ENCODE measurements at places on chromosomes 11 and 22.

DNA sequence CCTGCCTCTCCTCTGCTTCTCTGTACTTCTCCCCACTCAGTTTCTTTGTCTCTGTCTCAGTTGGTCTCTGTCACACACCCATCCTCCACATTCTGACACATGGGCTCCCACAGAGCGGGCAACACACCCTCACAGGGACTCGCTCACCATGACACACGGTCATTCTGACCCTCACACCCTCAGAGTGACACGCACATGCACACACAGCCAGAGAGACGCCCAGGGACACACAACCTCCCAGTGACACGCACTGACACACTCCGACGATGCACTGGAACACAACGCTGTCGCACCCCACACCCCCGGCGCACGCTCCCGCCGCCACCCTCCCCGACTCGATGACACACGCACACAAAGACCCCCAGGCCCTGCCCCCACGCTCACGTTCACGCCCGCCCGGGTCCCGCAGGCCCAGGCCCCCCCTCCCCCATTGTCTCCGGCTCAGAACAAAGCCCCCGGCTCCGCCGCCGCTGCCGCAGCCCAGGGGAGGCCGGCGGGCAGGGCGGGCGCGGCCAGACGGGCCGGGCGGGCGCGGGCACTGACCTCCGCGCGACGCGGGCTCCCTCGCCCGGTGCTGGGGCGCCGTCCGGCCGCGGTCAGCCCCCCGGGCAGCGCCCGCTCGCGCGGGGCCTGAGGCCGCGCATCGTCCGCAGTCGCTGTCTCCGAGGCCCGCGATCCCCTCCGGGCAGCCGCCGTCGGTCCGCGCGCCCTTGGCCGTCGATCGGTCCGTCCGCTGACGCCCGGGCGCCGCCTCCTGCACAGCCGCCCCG lies 404 bp downstream of the DCHS1 start:
- DNase-seq: no peak

- DNase-seq: no peak
Observed at GRCh38 chr11:70610566-70611565, 212.5 kb downstream of the CTTN start.

- DNase-seq: no peak
Observed at GRCh38 chr22:19003508-19003907, 67.4 kb upstream of the PRODH start.

- no peak for DNase-seq
Observed at GRCh38 chr11:68269414-68270081, 2.2 kb downstream of the C11orf24 start.

- no peak for DNase-seq
Observed at GRCh38 chr11:61718621-61719302, 33.7 kb upstream of the MYRF start.

DNA sequence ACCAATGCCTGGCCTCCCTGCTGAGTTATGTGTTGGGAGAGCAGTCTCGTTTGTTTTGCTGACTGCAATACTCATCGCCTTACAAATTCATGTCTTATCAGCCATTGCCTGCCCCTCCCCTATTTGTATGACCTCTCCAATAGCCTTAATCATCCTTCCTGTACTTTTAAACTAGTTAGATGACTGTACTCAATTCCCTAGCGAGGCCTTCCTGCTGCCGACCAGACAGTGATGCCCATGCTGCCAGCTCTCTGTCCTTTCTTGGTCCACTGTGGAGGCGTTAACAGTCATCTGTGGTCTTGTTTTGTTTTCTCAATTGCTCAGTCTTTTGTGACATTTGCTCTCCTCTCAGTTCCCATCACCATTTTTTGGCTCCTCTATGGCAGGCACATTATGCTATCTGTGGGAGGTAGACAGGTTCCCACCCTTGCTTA lies 20.3 kb upstream of the YPEL1 start:
- no peak for DNase-seq

DNA sequence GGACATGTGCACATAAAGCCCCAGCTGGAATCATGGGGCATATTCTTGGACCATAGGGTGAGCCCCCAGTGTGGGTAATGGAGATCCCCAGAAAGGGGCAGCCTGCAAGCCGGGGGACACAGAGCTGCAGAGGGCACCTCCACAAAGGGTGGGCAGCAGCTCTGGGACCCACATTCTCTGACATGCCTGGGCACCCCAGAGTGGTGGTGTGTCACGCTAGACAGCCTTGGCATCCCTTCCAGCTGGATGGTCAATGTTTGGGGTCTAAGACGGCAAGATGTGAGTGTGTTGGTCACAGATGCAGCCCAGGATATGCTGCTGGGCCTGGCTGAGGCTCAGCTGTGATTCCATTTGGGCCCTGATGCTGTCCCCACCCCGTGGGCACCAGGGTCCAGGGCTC lies 9.7 kb downstream of the ADORA2A start:
- DNase-seq: no peak

DNA sequence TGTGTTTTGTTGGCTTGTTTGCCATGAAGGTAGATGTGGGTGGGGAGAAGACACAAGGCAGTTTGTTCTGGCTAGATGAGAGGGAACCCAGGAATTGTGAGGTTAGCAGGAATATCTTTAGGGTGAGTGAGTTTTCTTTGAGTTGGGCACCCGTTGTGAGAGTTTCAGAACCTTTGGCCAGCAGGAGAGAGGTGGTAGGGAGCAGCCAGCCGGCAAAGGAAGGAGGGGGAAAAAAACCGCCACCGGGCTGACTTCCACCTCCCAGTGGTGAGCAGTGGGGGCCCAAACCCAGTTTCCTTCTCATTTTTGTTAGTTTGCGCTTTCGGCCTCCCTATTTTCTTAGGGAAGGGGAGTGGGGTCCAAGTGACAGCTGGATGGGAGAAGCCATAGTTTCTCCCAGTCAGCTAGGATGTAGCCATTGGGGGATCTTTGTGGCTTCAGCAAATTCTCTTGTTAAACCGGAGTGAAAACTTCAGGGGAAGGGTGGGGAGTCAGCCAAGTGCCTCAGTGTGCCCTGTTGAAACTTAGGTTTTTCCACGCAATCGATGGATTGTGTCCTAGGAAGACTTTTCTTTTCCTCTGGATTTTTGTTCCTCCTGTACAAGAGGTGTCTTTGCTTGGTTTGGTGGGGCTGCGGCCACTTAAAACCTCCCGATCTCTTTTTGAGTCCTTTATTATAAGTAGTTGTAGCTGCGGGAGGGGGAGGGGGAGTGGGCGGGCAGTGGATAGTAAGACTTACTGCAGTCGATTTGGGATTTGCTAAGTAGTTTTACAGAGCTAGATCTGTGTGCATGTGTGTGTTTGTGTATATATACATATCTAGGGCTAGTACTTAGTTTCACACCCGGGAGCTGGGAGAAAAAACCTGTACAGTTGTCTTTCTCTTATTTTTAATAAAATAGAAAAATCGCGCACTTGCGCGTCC lies 1.1 kb upstream of the GCAT start:
- DNase-seq: no peak

GRCh38 chr11:121018746-121019145 lies 5.2 kb upstream of the TBCEL start:
- no peak for DNase-seq

DNA sequence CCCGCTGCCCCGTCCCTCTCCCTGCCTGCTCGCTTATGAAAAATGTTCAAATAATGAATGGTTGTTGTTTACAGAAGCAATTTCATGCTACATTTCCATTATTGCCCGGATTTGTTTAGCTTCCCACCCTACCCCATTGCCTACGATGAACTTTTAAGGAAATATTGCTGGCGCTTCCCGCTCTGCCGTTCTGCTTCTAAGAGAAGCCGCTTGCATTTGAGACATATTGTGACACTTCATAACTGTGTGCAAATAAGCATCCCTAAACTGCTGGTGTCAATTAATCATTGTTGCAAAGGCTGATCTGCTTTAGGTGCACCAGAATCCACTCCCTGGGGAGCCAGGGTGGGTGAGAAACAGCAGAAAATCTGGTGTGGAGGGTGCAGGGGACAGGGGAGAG lies 52.3 kb upstream of the LMO1 start:
- DNase-seq: no peak

- no peak for DNase-seq
Observed at GRCh38 chr22:42300259-42301076, 30.0 kb upstream of the TCF20 start.

- no peak for DNase-seq
Observed at GRCh38 chr11:6622261-6623171, 3.3 kb upstream of the TPP1 start.

DNA sequence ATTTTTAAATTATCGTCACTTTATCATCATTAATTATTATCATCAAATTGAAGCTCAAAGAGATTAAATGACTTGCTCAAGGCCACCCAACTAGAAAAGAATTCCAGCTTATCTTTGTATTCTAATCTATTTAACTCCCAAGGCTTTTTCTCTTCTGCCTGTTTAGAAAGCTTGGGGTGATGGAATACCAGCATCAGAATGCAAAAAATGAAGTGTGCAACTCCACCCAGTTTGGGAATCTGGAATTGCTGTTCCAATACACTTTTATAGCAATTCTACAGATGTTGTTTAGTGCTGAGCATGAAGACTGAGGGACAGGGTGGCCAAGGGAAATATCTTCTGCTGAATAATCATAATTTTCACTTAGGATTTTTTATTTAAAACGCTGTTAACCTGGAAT lies 97.2 kb upstream of the FIBIN start:
- no peak for DNase-seq

- no peak for DNase-seq
Observed at GRCh38 chr11:68710409-68710808, 26.1 kb downstream of the GAL start.

DNA sequence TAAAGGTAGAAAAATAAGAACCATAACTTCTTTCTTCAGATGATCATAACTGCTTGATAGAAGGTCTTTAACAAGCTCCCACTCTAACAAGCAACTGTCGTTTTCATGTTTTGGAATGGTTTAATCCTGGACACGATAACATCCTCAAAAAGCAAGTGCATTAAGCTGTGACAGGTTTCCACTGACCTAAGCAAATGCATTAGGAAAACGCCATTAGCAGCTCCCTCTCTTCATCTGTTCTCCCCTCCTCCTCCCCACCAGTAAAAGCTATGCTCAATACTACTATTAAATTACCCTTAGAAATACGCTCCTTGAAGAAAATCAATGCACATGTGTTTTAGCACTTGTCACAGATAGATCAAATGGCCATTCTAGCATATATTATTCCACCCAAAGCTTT lies 729.4 kb downstream of the OPCML start:
- no peak for DNase-seq

DNA sequence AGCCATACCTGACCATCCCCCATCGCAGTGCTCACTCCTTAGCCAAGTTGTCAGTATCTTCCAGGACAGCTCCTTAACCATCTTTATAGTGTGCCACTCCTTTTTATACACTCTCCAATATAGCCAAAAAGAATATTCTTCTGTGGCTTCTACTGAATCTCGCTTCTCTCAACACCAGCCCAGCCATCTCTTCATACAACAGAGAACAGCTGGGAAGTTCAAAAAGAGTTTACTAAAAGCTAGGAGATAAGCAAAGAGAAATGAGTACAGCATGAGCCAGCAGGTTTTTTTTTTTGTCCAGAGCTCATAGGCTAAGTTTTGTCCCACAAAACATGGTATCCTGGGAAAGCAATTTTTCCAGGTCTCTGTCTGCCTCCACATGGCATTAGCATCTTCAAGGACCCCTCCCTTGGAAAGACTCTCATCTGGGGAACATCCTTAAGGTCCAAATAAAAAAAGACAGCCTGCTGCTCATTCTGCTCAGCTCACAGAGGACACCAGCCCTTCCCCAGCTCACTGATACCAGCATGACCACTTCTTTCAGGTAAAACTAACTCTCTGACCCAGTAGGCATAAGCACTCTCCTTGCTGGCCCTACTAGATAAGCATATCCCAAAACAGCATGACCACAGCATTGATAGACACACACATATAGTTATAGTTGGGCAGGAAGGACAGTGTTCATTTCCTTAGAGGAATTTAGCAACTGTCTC lies 48.8 kb upstream of the YWHAH start:
- DNase-seq: no peak

GRCh38 chr11:59724066-59724465 lies 10.4 kb upstream of the OR10V1 start:
- no peak for DNase-seq

- no peak for DNase-seq
Observed at GRCh38 chr11:104361975-104362374, 198.0 kb upstream of the PDGFD start.

- no peak for DNase-seq
Observed at GRCh38 chr22:49935561-49935960, 17.1 kb downstream of the CRELD2 start.

- no peak for DNase-seq
Observed at GRCh38 chr22:45334528-45334927, 24.8 kb downstream of the FAM118A start.

DNA sequence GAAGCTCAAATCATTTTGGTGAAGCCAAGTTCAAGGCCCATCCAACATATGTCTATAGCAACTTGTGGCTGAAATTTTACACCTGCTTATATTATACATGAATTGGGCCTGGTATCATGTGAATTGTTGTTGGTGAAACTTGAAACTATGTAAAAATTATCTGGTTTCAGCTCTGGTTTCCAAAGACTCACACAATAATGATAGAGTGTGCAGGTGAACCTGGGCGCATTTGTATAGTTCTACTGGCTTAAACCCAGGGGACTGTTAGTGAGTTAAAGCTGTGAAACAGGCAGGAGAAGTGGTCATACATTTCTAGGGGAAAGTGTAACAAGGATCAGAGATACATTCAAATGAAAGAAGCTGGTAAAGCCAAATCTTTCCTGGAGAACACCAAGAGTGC lies 627.3 kb downstream of the METTL15 start:
- DNase-seq: no peak

- no peak for DNase-seq
Observed at GRCh38 chr11:77512092-77512491, 38.2 kb upstream of the PAK1 start.

DNA sequence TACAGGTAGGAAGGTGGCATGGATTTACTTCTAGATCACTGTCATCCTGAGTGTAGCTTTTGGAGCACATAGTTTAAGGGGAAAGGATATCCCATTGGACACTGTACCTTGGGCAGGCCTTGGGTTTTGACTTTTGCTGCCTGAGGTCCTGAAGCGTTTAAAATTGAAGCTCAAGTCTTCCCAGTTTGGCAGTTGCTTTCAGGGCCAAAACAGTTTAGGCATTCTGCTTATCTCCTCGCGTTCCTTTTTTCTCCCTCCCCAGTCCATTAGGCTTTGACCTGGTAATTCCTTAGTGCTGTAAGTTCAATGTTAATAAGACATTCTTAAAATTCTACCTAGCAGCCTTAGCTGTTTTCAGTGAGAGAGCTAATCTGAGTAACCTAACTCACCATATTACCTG lies 35.7 kb downstream of the CSTF3 start:
- no peak for DNase-seq

Measured in activated CD4-positive, CD25-positive, alpha-beta regulatory T cell (primary cell).